Fibroblast of skin of right quadriceps (primary cell): ENCODE measurements at places on chromosomes 4 and X.

GRCh38 chr4:123588631-123589241 lies 192.1 kb downstream of the SPRY1 start:
- no peak for DNase-seq

- peak; percentile 81 for DNase-seq
Measured at GRCh38 chr4:145231906-145232700, 51.7 kb upstream of the OTUD4 start.

- DNase-seq = no peak
Measured at GRCh38 chr4:52755426-52755825, 4.2 kb upstream of the ERVMER34-1 start.

GRCh38 chr4:18314731-18315130 lies 293.2 kb upstream of the LCORL start:
- DNase-seq = no peak

- no peak for DNase-seq
Measured at GRCh38 chr4:113471146-113471860, 290.2 kb downstream of the CAMK2D start.
